A673 (cell line): ENCODE measurements at places on chromosomes 4 and X.

DNA sequence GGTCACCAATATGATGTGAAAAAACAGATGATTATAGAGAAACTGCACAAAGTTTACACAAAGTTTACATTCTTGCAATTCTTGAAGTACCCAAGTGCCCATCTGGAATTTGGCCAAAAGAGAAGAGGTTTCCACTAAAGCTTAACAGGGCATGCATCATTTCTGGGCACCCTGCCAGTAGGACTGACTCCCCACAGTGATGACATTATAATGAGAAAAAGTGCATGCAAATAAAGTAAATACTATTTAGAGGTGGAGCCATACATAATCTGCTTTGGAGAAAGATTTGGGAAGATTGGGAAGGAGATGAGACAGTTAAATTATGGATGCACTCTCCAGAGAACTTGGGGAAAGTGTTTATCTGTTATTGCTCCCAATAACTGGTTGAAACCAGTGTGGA lies 93.7 kb upstream of the TRPC3 start:
- H3K4me1 ChIP-seq = peaks cover 38% of the 10 kb centered on the region
- peak; percentile 99 for DNase-seq
- H3K27me3 ChIP-seq = no peaks in the 10 kb centered on the region
- no peak overlapping the region for H3K4me3 ChIP-seq
- H3K27ac ChIP-seq = no peak overlapping the region
- no peaks in the 10 kb centered on the region for H3K36me3 ChIP-seq

- no peak overlapping the region for H3K27ac ChIP-seq
- H3K27me3 ChIP-seq = no peaks in the 10 kb centered on the region
- H3K4me3 ChIP-seq = no peak overlapping the region
- no peaks in the 10 kb centered on the region for H3K36me3 ChIP-seq
- DNase-seq = no peak
- H3K4me1 ChIP-seq = no peaks in the 10 kb centered on the region
These were observed 460.3 kb downstream of the GPAT3 start for GRCh38 chr4:83996254-83996653.

DNA sequence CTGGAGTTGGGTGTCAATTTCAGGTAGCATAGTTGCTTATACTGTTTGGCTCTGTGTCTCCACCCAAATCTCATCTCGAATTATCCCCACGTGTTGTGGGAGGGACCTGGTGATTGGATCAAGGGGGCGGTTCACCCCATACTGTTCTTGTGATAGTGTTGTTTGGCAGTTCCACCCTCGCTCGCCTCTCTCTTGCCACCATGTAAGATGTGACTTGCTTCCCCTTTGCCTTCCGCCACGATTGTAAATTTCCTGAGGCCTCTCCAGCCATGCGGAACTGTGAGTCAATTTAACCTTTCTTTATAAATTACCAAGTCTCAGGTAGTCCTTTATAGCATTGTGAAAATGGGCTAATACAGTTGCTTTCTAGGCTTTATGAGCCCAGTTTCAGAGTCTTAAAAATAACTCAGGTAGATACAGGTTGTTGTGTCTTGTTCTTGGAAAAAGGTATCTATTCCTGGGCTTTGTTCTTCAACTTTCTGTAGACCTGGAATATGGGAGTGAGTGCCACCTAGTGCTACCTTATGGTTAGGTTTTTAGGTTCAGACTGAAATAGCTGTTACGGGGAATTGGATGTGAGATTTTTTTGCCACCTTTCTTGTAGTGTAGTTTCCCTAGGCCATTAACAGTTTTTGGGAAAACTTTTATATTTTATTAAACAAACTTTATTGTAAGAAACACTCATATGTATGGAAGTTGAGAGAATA lies 15.6 kb downstream of the PGK1 start:
- no peak overlapping the region for H3K27ac ChIP-seq
- H3K4me3 ChIP-seq = no peak overlapping the region
- no peak for DNase-seq

DNA sequence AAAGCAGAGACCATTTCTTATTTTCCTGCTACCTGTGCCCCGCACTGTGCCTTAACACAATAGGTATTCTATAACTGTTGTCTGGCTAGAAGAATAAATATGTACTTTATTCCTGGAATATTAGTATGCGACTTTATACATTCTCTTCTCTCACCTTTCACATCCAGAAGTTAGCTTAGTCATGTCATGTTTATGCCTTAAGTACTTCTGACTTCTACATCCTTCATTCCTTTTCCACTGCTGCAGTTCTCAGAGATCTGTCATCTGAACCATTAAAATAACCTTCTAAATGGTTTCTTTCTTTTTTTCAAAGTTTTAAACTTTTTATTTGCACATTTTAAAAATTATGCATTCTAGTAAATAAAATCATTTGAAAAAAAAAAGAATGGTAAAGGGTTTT lies 34.4 kb downstream of the KIF4A start:
- H3K27ac ChIP-seq = no peak overlapping the region
- no peaks in the 10 kb centered on the region for H3K4me1 ChIP-seq
- H3K4me3 ChIP-seq = no peak overlapping the region
- peaks cover 13% of the 10 kb centered on the region for H3K36me3 ChIP-seq
- H3K27me3 ChIP-seq = no peaks in the 10 kb centered on the region

DNA sequence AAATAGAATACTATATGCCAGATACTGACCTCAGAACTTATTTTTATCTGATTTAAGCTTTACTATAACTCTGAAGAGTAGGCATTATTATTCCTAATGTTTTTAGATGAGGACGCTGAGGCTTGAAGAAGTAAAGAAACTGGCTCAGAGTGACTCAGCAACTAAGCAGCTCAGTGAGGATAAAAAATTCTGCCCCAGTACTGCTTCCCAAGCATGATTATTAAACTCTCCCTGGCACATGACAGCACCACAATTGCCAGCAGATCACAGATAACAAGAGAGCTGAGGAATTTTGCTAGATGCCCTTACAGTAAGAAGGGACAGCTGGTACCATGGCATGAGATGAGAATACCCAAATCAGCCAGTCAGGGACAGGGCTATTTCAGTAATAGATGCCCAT lies 219.4 kb downstream of the NKX6-1 start:
- no peaks in the 10 kb centered on the region for H3K36me3 ChIP-seq
- H3K4me3 ChIP-seq = no peak overlapping the region
- H3K4me1 ChIP-seq = no peaks in the 10 kb centered on the region
- no peaks in the 10 kb centered on the region for H3K27me3 ChIP-seq

GRCh38 chr4:78517050-78517652 lies 34.4 kb upstream of the ANXA3 start:
- H3K4me1 ChIP-seq = no peaks in the 10 kb centered on the region
- no peaks in the 10 kb centered on the region for H3K36me3 ChIP-seq
- no peaks in the 10 kb centered on the region for H3K27me3 ChIP-seq
- H3K27ac ChIP-seq = no peak overlapping the region

GRCh38 chr4:140887467-140887866 lies 131.3 kb upstream of the TBC1D9 start:
- no peak overlapping the region for H3K4me3 ChIP-seq
- H3K36me3 ChIP-seq = no peaks in the 10 kb centered on the region
- H3K27ac ChIP-seq = no peak overlapping the region
- no peaks in the 10 kb centered on the region for H3K4me1 ChIP-seq
- no peak for DNase-seq

DNA sequence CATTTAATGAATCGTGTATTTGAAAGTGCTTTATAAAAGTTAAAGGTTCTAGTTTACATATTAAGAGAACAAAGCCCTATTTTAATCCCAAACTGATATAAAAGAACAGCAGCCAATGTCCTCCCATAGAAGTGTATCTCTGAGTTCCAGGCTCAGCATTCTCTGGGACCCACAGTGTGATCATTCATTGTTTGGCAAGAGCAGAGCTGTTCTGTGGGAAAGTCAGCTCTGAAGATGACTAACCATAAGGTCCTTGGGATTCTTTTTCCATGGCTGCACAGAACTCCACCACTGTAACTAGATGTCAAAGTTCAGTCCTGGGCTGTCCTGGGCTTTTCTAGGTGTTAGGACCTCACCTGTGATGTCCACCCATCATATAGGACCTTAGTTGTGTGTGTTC lies 157.0 kb upstream of the TLL1 start:
- no peak overlapping the region for H3K27ac ChIP-seq
- H3K4me3 ChIP-seq = no peak overlapping the region
- no peak for DNase-seq
- H3K36me3 ChIP-seq = no peaks in the 10 kb centered on the region
- peaks cover 27% of the 10 kb centered on the region for H3K27me3 ChIP-seq
- H3K4me1 ChIP-seq = peaks cover 42% of the 10 kb centered on the region
